ENCODE measurements at places on chromosomes 16 and 17.

DNA sequence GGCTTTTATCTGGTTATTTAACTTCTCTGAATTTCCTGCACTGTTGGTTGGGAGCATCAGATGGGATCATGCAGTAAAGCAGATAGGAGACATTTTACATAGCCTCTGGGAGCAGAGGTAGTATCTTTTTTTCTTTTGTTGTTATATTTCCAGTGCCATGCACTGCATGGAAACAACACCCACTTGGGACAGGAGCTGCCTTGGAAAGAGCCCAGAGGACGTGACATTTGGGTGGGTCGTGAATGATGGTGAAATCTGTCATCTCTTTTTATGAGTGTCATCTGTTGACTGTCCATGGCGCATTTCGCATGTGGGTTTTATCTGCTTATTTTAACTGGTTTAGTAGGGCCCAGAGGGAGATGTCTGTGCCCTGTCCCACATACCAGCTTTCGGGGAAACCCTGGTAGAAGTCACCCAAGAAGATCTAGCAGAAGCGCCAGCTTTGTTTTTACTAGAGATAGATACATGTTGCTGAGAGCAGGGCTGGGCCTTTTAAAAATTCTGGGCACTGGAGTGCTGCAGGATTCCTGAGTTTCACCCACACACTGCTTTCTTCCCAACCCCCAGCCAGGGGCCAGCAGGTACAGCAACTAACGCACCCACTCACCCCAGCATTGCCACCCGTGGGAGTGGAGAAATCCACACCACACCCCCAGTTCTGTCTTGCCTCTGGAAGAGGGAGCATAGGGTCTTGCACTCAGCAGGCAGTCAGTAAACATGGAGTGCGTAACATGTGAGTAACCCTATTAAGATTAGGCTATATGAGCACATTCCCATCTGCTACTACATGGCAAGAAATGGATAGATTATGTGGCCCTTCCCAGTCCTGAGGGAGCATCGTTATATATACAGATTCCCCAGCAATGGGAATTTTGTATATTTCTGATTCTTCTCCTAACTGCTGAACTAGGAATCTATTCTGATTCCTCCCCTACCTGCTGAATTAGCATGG is 8.4 kb upstream of the TERF2 start:
- no peak for DNase-seq

DNA sequence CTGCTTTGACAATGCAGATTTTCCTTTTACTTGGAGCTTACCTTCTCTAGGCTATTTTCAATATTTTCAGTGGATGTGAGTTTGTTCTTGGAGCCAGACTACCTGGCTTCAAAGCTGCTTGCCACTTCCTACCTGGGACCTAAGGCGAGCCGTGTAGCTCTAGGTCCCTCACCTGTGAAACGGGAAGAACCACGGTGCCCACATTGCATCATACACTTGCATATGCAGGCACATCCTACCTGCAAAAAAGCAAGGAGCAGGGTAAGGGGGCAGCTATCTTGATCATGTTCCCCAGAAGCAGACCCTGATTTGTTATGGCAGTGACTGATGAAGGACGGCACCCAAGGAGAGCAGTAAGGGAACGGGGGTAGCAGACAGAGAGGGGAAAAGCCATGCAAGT is 27.0 kb upstream of the MPRIP start:
- no peak for DNase-seq

DNA sequence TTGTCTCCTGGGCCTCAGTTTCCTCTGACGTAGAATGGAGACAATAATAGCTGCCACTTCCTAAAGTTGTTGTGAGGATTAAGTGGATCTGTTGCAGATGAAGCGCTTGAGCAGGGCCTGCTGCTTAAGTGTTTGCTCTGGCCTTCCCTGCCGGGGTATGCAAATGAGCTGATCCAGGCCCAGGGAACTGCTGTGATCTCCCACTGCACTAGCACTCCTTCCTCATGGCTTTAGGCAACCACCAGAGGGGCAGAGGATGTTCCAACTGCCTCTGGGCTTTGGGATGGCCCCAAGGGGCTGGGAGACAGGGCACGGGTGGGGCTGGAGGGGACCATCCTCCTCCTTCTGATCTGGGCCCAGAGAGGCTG is 6.2 kb downstream of the SBK1 start:
- no peak for DNase-seq

GRCh38 chr17:5598457-5598856 is 14.1 kb upstream of the NLRP1 start:
- DNase-seq: peak; percentile 49

GRCh38 chr17:17044846-17045561 is 2.7 kb downstream of the MPRIP start:
- DNase-seq: no peak

- DNase-seq: no peak
Observed at GRCh38 chr16:12171206-12171605, 194.7 kb downstream of the SNX29 start.

GRCh38 chr17:36590082-36590481 is 1.6 kb upstream of the DHRS11 start:
- no peak for DNase-seq
